Transverse colon (tissue), 4 donors: ENCODE measurements at places on chromosomes 13 and 19. TPM values are rescaled to one million over a fixed set of nuclear protein-coding genes. Genes with fewer than 3 reads are reported as not detected.

Gene REEP6
- total RNA-seq: 2.2 TPM

DNA sequence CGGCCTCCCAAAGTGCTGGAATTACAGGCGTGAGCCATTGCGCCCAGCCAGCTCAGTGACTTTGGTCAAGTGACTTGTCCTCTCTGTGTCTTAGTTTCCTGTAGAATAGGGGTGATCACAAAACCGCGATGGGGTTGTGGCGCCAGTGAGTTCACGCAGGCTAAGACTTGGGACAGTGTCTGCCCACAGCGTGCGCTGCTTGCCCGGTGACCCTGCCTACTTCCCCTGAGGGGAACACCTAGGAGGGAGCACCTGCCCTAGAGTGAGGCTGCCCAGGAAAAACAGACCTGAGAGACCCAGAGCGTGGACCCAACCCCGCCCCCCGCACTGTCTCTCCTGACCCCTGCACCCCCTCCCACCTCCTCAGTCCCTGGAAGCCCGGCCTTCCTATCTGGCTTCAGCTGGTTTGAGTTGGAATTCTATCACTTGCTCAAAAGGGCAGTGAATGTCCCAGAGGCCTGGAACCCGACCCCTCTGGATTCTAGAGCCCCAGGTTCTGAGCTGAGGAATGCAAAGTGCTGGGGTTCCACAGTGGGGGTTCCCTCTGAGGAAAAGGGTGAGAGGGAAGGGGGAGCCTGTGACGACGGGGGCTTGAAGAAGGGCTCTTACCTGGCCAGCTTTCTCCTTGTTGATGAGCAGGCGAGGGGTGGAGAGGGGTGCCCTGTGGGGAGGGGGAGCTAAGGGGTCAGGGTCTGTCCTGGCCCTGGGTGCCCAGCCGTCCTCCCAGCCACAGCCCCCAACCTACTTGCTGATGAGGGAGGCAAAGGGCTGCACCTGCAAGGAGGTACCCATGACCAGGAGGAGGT, 2.2 kb upstream of the RINL start:
- peaks cover 9% of the 10 kb centered on the region for H3K4me1 ChIP-seq
- no peaks in the 10 kb centered on the region for H3K27me3 ChIP-seq
- no peak for DNase-seq

- H3K4me3 ChIP-seq: no peak overlapping the region
- H3K27ac ChIP-seq: no peak overlapping the region
- no peak for DNase-seq
- no peaks in the 10 kb centered on the region for H3K36me3 ChIP-seq
These were observed 8.0 kb downstream of the IL17D start for GRCh38 chr13:20711301-20712044.

GRCh38 chr19:23314505-23315251, 64.5 kb upstream of the ZNF724 start:
- no peaks in the 10 kb centered on the region for H3K27me3 ChIP-seq
- DNase-seq: no peak
- no peaks in the 10 kb centered on the region for H3K36me3 ChIP-seq
- H3K27ac ChIP-seq: no peak overlapping the region
- no peaks in the 10 kb centered on the region for H3K4me1 ChIP-seq

Gene RCBTB1
- 7.0 TPM for total RNA-seq

Gene NUP62
- total RNA-seq: 33.3 TPM
